Activated CD8-positive, alpha-beta memory T cell treated with anti-CD3 and anti-CD28 coated beads, Interleukin-2, amount 10 ng/mL, durations not matched to agents 7 days and 5 days (primary cell): ENCODE measurements at places on chromosomes 12 and 14. TPM values are rescaled to one million over a fixed set of nuclear protein-coding genes. Genes with fewer than 3 reads are reported as not detected.

DNA sequence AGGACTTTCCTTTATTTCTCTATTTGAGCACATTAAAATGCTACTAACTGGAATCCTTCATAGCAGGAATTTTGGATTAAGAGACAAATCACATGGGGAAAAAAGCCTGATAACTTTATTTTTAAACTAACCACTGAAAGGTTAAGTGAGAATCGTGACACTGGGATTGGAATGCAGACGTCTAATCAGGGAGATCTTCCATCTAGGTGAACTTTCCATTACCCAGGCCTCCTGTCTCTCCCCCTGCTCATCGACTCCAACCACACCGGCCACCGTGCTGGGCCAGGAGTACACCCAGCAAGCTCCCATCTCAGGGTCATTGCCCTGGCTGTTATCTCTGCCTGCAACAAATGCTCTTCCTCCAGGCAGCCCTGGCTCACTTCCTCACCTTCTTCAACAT, 19.0 kb downstream of the PTGER2 start:
- no peak overlapping the region for H3K27ac ChIP-seq
- no peak overlapping the region for H3K4me3 ChIP-seq
- H3K27me3 ChIP-seq, result no peaks in the 10 kb centered on the region
- peaks cover 48% of the 10 kb centered on the region for H3K36me3 ChIP-seq

DNA sequence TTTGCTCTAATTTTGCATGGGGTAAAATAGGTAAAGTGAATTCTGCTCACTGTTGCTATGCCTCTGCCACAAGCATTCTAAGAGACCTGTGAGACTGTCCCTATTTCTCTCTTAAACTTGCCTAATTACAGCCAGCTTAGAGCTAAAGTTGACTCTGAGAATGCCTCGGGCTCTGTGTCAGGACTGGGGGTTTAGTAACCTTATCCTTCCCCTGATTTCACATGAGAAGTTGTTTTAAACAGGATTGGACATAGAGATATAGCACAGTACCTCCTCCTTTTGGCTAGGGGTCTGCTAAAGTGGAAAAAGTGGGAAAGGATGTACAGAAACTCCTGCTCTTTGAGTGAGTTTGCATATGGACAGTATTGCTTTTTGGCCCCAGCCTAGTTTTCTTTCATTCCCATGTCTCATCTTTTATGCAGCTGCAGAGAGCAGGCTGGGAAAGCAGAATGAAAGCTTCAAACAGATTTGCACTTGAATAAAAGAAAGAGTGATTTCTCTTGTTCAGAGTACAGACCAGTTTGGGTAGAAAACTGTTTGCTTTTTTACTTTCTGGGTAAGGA, 122.0 kb downstream of the RAD51B start:
- H3K4me1 ChIP-seq, result no peaks in the 10 kb centered on the region
- no peak overlapping the region for H3K27ac ChIP-seq
- no peak for DNase-seq
- no peak overlapping the region for H3K4me3 ChIP-seq
- no peaks in the 10 kb centered on the region for H3K36me3 ChIP-seq

DNA sequence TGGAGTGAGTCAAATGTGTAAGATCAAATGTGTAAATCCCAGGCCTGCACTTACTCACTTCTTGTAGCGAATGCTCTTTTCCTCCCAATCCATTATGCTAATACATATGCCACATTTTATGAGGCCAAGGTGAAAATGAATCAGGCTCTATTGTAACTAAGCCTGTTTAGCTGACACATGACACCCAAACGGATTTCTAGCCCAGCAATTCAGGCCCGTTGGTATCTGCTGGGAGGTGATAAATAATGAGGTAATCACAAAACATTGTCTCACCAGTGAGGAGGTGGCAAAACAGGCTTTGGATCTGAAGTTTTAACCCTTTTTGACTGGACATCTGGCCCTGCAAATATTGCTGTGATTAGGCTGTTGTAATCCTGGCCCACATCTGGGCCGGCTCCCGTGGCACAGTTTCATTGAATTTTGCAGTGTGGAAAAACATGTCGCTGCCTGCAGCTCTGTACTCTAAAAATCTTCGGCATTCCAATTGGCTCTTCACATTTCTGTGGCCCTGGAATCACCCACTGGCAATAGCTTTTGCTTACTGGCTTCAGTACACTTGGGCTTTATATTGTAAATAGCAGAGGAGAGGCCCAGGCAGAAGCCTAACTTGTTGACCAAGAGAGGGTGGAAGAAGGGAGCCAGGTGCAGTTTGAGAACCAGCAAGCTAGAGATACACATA, 106.1 kb downstream of the PAX9 start:
- no peak for DNase-seq
- no peaks in the 10 kb centered on the region for H3K4me1 ChIP-seq
- no peak overlapping the region for H3K27ac ChIP-seq
- no peaks in the 10 kb centered on the region for H3K27me3 ChIP-seq

GRCh38 chr14:82897469-82898308, 1364.0 kb upstream of the SEL1L start:
- no peaks in the 10 kb centered on the region for H3K4me1 ChIP-seq
- no peaks in the 10 kb centered on the region for H3K36me3 ChIP-seq
- no peak for DNase-seq
- no peak overlapping the region for H3K27ac ChIP-seq
- H3K27me3 ChIP-seq, result no peaks in the 10 kb centered on the region
- H3K4me3 ChIP-seq, result no peak overlapping the region

GRCh38 chr12:103807561-103808238, 33.3 kb downstream of the NT5DC3 start:
- peaks cover 4% of the 10 kb centered on the region for H3K36me3 ChIP-seq
- H3K4me3 ChIP-seq, result no peak overlapping the region
- no peak overlapping the region for H3K27ac ChIP-seq
- DNase-seq, result no peak
- no peaks in the 10 kb centered on the region for H3K27me3 ChIP-seq

GRCh38 chr12:106078358-106079010, 60.3 kb downstream of the NUAK1 start:
- H3K27ac ChIP-seq, result no peak overlapping the region
- no peak overlapping the region for H3K4me3 ChIP-seq
- H3K4me1 ChIP-seq, result peaks cover 5% of the 10 kb centered on the region
- H3K36me3 ChIP-seq, result no peaks in the 10 kb centered on the region

DNA sequence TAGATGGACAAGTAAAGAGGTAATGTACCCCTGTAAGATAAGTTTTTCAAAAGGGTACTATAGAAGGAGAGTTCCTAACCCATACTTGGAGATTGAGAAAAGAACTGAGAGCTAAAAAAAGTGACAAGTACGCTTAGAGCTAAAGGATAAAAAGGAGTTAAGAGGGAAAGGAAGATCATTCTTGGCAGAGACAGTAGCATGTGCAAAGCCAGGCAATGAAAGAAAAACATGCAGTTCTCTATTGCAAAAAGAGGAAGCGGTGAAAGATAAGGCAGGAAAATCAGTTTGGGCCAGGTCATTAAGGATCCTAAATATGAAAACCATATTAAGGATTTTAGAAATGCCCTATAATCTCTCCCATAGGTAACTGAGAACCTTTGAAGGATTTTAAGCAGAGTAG, 500.4 kb upstream of the GARIN6 start:
- H3K36me3 ChIP-seq, result no peaks in the 10 kb centered on the region
- DNase-seq, result no peak
- H3K27ac ChIP-seq, result no peak overlapping the region
- H3K4me1 ChIP-seq, result no peaks in the 10 kb centered on the region
- H3K4me3 ChIP-seq, result no peak overlapping the region

DNA sequence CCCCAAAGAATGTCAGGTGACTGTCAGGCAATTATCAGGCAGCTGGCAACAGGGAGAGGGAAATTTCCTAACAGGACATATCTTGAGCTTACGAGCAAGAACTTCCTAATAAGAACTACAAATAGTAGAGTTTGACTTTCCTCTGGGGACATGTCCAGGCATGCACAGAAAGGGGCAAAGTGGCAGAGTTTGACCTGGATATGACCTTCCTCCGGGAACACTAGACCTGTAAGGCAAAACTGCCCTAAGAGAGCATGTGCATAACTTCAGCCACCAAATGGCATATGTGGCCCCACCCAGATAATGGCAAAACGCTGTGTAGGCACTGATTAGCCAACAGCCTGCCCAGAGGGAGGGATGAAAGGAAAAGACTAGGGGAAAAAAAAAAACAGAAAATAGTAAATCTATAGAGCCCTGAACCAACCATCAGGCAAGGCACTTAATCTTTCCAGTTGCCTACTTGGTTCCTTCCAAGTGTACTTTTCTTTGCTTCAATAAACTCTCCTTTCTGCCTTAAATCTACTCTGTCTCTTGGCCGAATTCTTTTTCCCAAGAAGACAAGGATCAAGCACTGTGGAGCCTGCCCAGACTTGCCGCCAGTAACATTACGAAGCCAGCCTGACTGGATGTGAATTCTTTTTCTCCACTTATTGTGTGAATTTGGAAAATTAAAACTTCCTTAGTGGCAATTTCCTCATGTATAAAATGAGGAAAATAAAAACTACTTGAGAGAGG, 164.1 kb downstream of the SPTSSA start:
- H3K4me3 ChIP-seq, result no peak overlapping the region
- no peaks in the 10 kb centered on the region for H3K4me1 ChIP-seq
- no peaks in the 10 kb centered on the region for H3K27me3 ChIP-seq
- DNase-seq, result no peak
- H3K27ac ChIP-seq, result no peak overlapping the region

DNA sequence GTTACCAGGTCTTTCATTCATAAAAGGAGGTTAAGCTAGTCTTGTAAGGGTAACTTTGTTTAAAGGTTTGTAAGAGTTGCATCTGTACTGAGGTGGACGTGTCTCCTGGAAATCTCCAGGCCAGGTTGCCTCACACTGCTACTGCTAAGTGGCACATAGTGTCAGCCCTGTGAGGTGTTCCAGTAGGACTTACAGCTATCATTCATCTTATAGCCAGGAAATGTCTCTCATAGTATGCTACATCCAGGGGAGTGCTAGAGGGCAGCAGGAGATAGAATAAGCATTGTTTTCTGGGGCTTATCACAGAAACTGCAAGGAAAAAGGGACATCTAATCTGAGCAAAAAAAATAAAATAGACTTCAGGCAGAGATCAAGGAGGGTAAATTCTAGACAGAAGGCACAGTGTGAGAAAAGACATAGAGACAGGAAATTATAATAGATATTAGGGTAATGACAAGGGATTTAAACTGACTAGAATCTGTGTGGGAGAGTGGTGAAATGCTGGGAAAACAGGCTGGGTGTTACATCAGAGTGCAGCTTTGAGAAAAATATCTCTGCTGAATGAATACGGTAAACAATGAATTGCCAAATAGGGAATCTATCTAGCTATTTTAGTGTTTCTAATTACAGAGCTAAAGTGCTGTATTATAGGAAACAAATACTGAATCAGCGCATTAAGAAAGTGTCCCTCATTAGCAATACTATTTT, 205.1 kb upstream of the ABCD2 start:
- H3K4me3 ChIP-seq, result no peak overlapping the region
- no peak overlapping the region for H3K27ac ChIP-seq
- H3K36me3 ChIP-seq, result no peaks in the 10 kb centered on the region
- H3K27me3 ChIP-seq, result no peaks in the 10 kb centered on the region
- DNase-seq, result no peak
- no peaks in the 10 kb centered on the region for H3K4me1 ChIP-seq

The ZC3H10 gene
- 11.7 TPM for total RNA-seq

The MGAT4C gene
- not detected for total RNA-seq

The ANG gene
- 2.5 TPM for total RNA-seq

The NCOR2 gene
- 99.4 TPM for total RNA-seq

The SOAT2 gene
- 1.1 TPM for total RNA-seq

The PRH2 gene
- 0.76 TPM for total RNA-seq
